ENCODE measurements at places on chromosomes 5 and 9.
A peak's percentile ranks its signal among the peaks of the same experiment; 100 is the strongest.

- no peak for DNase-seq
Observed at GRCh38 chr9:121633119-121633714, 18.2 kb upstream of the DAB2IP start.

- no peak for DNase-seq
Observed at GRCh38 chr5:6644794-6645241, 11.6 kb downstream of the SRD5A1 start.

- no peak for DNase-seq
Observed at GRCh38 chr9:36037549-36038122, 923 bp downstream of the RECK start.

DNA sequence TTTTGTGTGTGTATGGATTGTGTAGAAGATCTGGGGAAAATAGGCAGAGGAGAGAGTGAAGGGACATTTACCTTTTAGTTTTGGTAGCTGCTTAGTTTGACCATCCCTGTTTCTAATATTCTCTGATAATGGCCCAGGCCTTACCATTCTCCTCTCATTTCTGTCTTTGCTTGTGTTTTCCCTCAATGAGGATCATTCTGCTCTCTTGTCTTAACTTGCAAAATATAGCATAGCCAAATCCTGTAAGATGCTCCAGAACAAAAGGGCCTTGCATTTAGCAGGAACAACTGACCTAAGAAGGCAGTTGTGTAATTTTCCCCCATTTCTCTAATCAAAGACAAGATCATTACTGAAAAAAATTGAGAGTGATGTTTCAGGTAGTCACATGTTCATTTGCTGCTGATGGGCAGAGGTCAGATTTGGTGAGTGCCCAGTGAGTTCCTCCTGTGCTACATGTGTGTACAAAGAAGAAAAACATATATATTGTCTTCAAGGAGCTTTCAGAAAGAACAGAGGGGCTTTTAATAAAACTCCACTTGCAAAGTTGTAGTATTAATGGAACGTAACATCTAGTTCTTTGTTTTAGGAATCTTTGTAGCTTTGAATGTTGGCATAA, 139.5 kb downstream of the KDM4C start:
- DNase-seq = no peak

- DNase-seq = no peak
Observed at GRCh38 chr5:33072296-33072695, 361.2 kb downstream of the NPR3 start.

- no peak for DNase-seq
Observed at GRCh38 chr5:113052041-113052795, 75.6 kb downstream of the DCP2 start.

- no peak for DNase-seq
Observed at GRCh38 chr5:7629561-7629960, 221.4 kb downstream of the CFAP90 start.

GRCh38 chr5:9540791-9541190, 5.1 kb downstream of the SEMA5A start:
- no peak for DNase-seq

DNA sequence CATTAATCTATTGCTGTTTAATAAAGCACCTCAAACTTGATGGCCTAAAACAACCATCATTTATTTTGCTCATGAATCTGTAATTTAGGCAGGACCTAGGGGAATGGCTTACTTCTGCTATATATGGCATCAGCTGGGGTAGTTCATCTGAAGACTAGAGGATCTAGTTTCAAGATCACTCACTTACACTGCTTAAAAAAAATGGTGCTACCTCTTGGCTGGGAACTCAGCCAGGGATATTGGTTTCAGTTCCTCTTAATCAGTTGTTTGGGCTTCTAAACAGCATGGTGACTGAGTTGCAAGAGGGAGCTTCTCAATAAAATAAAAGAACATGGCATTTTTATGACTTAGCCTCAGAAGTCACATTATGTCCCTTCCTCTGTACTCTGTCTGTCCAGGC, 142.0 kb downstream of the FAM114A2 start:
- DNase-seq = no peak

GRCh38 chr9:133181561-133181960, 17.8 kb upstream of the GBGT1 start:
- DNase-seq = no peak

- DNase-seq = no peak
Observed at GRCh38 chr5:29054282-29054681, 2015.9 kb upstream of the CDH9 start.

GRCh38 chr9:35828716-35829083, at the start of gene FAM221B:
Gene FAM221B (minus strand): TSS chr9:35828732. CDS start chr9:35826161, 2,571 bp downstream.
- DNase-seq = no peak

DNA sequence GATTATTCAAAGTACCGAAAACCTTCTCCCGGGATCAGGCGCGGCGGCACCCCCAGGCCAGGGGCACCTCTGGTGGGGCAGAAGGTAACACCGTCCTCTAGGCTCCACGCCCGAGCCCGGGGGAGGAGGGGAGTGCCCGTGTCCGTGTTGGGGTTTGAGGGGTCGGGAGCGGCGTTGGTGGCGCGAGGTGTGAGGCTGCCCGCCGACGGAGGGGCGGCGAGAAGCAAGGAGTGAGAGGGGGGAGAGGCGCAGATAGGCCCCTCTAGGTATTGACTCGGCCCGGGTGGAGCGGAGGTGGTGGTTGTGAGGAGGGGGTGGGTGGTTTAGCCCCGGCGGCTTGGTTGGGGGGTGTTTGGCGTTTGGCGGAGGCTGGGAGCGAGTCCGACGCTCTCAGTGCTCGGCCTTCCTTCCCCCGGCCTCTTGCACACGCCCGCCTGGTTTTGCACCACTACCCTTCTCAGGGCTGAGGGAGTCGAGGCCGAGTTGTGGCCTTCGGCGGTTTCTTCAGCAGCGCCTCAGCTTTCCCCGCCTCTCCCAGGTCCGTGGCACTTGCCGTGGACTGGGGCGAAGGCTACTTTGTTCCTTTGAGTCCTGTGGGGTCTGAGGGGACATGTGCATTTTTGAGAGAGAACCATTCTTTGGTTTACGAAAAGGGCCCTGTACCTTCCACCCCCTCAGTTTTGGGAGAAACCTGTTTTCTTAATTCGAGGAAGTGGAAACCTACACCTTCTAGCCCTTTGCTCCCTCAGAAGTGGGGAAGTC, 450 bp downstream of the GPBP1 start:
- peak; percentile 3 for DNase-seq

- no peak for DNase-seq
Observed at GRCh38 chr9:88746743-88747398, 211.9 kb downstream of the NXNL2 start.

DNA sequence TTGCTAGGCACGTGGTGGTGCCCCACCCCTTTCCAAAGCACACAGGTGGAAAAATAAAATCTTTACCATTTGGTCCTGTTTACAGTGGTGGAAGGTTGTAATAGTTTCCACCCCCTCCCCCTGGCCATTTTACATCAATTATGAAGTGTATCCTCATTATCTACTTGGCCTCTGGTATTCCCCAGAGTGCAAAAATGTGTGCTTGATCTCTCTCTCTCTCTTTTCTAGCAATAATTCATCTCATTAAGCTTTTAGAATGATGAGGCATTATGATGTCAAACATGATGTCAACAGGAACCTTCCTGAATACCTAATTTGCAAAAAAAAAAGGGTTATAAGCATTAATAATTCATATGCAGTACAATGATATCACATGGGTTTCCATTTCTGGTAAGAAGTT, 3.1 kb downstream of the PDE8B start:
- DNase-seq = no peak

DNA sequence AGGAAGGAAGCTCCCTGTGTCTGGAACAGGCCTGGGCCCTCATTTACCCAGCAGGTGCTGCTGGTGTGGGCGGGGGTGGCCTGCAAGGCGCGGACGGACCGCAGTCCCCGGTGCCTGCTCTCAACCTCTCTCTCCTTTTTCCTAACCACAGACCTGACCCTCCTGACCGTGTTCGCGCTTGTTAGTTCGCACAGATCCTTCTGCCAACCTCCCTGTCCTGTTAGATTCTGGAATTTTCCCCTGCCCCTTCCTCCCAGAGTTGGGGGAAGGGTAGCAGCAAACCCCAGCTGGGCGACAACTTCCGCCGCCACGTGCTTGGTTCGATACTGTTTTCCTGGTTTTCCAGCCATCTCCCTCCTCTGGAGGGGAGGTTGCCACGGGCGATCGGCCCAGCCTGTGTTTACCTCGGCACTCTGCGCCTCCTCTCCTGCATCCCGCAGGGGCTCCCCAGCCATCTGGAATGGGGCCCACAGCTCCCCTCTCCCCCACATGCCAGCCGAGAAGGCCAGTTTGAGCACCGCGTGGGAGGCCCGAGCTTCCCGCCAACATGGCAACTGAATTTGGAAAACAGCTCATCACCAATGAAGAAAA, 70.8 kb upstream of the UNC5A start:
- DNase-seq = no peak

DNA sequence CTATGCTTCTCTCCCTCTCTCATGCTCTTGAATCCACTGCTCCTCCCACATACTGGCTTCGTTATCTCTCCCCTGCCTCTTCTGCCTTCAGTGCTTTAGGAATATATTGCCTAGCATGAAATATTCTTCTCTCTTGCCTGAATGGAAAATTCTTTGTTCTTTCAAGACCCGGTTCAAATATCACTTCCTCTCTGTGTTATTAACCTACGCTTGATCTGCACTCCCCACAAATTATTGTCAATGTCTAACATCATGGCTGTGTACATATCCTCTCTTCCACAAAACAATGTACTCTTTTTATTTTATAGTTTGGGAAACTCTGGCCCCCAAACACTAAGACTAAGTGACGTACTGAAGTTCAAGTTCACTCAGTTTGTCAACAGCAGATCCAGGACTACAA, 211.0 kb downstream of the SEC61B start:
- DNase-seq = no peak

GRCh38 chr5:501831-502184, 22.4 kb downstream of the SLC9A3 start:
- DNase-seq = no peak
